ENCODE measurements at places on chromosomes 1 and 21.

GRCh38 chr1:231408528-231409094 is 13.5 kb downstream of the EGLN1 start:
- DNase-seq, result no peak

DNA sequence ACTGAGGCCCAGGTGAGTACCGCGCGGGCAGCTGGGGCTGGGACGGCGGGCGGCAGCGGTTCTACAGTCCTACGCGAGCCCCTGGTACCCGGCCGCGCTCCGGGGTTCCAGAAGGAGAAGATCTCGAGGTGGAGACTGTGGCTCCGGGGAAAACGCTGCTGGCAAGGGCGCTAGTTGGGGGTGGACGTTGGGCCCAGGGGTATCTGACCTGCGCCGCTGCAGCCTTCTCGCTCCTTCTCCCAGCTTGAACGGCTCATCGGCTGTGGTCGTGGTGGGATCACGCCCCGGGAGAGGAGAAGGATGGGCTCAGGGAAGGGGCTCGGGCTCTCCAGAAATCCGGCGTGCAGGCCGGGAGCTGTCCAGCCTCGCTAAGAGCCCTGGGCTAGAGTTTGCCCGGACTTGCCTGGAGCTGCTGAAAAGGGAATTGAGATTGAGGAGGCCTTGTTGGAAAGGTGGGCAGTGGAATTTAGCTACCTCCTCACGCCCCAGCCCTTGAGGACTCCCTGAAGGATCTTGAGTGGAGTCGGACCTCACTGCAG is 1.1 kb upstream of the POU3F1 start:
- DNase-seq, result no peak

- DNase-seq, result no peak
These were observed 151.8 kb downstream of the MIS18A start for GRCh38 chr21:32127081-32127480.

DNA sequence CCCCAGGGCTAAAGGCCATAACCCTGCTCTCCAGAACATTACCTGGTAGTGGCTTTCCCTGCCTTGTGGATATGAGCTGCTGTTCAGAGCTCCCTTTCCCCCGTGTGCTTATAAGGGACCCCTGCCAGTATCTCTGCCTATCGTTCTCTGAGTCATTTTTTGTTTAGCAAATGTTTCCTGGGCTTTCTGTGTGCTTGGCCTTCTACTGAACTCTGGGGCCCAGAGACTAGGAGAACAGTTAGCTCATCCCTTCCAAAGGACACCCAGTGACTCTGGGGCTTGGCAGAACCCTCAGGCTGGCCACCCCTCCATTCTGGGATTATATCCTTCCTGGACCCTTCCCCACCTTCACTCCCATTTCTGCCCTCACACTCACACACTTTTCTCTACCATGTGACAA is 80.8 kb upstream of the POU3F1 start:
- no peak for DNase-seq

GRCh38 chr21:33640697-33641351 is 717 bp downstream of the CRYZL1 start:
- DNase-seq, result no peak

- no peak for DNase-seq
These were observed 628.1 kb downstream of the PLPP3 start for GRCh38 chr1:55951291-55951690.

DNA sequence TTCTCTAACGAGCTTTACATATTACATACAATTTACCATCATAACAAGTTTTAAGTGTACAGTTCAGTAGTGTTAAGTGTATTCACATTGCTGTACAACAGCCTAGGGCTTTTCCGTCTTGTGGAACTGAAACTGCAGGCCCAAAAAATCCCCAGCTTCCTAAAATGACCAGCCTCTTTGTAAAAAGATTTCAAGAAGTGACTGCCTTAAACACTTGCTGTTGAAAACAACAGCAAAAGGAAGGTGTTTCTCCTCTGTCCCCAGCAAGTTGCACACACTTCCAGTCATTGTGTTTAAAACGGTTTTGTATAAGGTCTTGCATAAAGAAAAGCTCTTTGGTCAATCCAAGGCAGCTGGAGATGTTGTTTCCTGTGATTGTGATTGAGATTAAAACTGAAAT is 16.0 kb upstream of the GBP1 start:
- no peak for DNase-seq

DNA sequence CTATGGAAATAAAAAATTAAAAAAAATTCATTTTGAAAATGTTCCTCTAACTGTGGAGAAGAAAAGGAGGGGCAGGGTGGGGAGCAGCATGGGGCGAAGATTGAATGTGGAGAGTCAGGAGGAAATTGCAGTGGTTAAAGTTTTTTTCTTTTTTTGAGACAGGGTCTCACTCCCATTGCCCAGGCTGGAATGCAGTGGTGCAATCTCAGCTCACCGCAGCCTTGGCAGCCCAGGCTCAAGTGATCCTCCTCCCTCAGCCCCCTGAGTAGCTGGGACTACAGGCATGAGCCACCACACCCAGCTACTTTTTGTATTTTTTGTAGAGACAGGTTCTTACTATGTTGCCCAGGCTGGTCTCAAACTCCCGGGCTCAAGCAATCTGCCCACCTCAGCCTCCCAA is 67.6 kb downstream of the ADSS2 start:
- DNase-seq, result no peak

DNA sequence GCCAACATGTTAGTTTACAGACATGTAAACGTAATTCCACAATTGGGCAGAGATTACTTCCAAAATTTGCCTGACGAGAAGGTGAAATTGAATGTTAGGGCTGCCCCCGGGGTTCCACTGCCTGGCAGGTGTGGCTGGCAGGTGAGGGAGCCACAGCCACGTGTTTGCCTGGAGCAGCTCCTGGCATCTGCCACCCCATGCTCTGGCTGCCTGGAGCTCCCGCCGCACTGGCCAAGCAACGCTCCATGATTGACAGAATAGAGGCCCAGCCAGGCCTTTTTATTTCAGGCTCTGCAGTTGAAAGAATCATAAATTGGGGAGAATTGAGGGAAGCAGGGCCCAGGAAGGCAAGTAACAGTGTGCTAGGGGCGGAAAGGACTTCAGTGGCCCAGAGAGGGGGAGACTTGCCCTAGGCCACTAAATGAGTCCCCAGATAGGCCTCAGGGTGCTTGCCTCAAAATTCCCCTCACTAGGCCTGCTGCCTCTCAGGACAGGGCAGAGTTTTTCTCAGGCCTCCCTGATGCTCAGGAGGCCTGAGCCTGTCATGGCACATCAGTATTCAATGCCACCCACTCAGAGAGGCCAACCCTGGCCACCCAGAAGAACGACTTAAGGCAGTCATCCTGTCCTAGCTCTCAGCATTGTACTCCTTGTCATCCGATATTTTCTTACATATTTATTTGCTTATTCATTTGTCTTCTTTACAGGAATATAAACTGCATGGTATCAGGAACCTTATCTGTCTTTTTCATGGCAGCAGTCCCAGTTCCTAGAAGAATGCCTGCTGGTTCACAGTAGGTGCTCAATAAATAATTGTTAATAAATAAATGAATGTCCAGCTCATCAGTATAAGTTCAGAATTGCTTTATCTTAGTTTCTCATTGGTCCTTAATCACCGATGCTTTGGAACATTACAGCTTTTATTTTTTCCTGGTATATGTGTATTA is 16.6 kb upstream of the S1PR1 start:
- DNase-seq, result no peak

DNA sequence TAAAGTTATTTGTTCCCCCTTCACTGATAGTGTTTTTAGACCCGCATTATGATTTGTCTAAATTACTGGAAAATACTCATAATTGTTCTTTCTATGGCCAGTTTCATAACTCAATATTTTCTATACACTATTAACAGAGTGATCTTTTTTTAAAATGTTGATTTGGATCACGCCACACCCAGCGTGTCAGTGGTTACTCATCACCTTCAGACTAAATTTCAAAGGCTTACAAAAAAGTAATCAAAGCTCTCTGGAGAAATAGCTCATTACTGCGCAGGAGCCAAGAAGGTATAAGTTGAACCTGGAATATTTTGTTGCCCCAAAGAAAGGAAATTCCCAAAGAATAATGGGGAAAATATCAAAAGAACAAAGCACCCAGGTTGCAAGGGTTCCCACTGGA is 104.9 kb downstream of the EVI5 start:
- no peak for DNase-seq

- no peak for DNase-seq
These were observed 59.5 kb downstream of the PTGS2 start for GRCh38 chr1:186620566-186621350.

DNA sequence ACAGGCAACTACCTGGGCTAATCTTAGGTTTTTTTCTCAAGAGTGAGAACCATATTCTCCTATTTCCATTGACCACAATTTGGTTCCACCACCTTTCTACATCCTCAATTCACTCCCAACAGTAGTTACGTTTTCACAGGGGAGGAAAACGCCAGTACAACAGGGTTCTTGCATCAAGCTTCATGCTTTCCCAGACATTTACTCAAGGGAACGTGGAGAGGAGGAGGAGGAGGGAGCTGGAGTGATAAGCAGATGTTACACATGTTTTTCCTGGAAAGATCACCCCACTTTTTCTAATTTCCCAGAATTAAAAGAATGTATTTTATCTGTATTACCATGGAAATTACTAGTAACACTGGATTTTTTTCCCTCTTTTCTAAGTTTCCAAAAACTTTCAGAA is 58.3 kb downstream of the RGS5 start:
- DNase-seq, result no peak

DNA sequence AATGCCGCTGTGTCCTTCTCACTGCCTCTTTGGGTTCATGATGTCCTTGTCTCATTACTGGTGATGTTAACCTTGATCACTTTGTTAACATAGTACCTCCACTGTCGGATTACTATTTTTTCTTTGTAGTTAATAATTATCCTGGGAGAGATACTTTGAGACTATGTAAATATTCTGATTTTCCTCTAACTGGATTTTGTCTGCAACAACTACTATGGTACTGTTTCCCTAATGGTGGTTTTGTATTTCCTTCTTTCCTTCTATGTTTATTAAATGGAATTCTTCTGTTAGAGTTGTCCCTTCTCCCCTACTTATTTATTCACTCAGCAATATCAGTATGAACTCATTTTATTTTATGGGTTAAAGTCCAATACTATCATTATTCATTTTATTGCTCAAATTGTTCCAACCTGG is 4.2 kb downstream of the TOR1AIP2 start:
- DNase-seq, result no peak

- DNase-seq, result no peak
These were observed 3.0 kb downstream of the PEAR1 start for GRCh38 chr1:156896490-156897033.

DNA sequence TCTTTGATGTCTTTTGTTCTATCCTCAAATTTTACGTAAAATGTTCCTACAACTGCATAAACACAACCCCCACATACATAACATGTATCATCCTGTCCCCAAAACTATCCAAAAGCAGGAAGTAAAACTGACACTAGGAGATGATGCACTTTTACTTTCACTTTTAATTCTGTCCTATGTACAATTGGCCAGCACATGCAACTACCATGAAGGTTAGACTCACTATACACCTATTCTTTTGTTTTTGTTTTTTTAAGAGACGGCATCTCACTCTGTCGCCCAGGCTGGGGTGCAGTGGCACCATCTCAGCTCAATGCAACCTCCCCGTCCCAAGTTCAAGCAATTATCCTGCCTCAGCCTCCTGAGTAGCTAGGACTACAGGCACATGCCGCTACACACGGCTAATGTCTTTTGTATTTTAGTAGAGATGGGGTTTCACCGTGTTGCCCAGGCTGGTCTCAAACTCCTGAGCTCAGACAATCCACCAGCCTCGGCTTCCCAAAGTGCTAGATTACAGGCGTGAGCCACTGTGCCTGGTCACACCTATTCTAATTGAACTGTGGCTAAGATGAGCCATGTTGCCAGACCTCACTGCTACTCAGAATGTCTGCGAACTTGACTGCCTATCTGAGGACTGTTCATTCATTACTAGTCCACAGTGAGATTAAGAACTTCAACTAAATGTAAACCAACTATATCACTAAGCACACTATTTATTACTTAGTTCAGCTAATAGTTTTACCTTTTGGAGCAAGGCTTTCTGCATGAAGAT is 48.0 kb downstream of the TOR3A start:
- DNase-seq, result no peak

GRCh38 chr1:64437453-64437852 is 32.5 kb upstream of the CACHD1 start:
- DNase-seq, result no peak

GRCh38 chr1:87878873-87879272 is 550.2 kb downstream of the LMO4 start:
- DNase-seq, result no peak

DNA sequence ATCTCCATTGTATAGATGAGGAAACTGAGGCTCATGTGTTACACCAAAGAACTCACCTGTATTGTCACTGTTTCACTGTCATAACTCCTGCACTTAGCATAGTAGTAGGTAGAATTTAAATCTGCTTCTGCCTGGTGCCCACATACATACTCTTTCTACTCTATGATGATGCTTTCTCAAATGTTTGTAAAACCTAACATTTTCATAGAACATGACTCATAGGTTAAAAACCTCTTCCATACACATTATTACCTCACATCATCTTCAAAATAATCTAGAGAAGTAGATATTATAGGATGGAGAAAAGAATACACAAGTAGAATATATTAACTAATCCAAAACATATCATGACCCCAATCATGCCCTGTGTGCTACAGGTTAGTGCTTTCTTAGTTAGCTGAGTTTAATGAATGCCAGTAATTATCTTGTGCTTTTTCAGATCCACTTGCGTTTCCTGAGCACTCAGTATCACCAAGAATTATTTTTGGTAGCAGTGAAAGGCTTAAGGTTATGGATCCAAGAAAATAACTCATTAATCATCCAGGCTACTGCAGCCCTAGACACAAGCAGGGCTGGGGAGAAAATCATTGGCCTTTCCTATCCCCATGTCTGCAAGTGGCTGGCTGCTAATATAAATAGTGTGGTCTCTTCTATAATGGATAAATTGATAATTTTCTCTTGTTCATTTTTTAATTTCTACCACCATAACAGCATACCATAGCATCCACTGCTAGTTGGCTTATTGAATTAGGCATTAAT is 156.9 kb downstream of the LRRC40 start:
- DNase-seq, result no peak

DNA sequence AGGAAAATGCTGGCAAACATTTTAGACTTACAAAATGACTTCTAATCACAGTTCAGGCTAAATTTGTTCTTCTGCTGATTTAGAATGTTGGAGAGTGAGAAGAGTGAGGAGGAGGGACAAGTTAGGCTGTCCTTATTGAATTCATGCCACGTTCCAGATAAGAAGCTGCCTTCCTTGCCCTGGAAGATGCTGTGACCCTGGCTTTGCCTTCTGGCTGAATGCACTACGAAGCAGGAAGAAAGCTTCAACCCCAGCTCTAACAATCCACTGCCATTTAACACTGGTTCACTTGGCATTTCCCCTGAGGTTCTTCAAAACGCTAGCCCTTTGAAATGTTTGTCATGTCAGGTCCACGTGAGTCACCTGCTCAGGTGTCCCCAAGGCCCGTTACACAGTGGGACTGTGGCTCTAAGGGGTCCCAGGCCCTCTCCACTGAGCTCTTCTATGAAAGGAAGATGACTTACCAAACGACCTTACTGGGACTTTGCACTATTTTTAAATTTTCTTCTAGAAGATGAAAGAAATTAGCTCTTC is 30.0 kb upstream of the LRRC8C start:
- DNase-seq, result no peak

Data from stimulated activated CD4-positive, alpha-beta T cell treated with anti-CD3 and anti-CD28 coated beads, Interleukin-15, amount 100 ng/mL, for 48 hours (primary cell).